ENCODE measurements at places on chromosomes 12 and 14.

DNA sequence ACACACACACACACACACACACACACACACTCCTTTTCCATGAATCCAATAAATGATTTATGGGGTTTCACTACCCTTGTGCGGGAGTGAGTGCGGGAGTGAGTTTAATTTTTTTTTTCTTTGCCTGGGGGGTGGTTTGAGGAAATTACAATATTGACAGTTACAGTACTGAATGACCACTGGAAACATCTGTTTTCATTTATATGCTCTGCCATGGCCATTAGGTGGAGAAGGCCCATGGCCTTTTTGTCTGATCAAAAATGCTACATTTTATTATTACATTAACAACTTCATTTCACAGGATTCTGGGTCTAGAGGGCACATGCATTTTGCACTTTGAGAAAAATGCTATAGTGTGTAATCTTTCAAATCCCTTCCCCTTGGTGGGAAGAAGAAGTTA, 5.9 kb downstream of the TBX3 start:
- DNase-seq, result no peak

DNA sequence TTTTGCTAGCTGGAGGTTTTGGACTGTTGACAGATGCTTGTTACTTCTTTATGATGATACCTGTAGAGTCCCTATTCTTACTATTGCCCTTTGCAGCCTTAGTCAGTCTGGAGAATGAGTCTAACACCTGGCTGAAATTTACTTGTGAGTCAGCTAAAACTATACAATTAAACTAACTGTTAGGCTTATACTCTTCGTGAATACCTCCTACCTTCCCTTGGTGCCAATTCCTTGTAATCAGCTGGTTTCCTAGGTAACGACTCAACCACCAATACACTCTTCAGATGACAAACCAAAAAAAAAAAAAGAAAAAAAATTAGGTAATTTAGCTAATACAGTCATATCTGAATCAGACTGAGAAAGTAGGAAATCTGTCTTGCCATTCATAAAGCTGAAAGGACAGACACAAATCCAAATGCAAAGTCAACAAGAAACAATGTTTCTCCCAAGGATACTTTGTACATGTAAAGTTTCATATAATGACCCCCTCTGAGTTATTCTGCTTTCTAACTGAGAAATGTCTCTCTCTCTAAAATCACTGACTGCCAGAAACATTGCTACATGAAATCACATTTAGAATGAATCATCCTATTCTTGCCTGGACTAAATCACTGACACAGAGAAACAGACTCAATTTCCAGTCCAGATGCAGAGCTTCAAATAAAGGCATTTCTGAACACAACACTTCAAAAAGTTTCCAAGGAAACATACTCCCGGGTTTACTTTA, 56.5 kb upstream of the CDKL1 start:
- DNase-seq, result no peak

DNA sequence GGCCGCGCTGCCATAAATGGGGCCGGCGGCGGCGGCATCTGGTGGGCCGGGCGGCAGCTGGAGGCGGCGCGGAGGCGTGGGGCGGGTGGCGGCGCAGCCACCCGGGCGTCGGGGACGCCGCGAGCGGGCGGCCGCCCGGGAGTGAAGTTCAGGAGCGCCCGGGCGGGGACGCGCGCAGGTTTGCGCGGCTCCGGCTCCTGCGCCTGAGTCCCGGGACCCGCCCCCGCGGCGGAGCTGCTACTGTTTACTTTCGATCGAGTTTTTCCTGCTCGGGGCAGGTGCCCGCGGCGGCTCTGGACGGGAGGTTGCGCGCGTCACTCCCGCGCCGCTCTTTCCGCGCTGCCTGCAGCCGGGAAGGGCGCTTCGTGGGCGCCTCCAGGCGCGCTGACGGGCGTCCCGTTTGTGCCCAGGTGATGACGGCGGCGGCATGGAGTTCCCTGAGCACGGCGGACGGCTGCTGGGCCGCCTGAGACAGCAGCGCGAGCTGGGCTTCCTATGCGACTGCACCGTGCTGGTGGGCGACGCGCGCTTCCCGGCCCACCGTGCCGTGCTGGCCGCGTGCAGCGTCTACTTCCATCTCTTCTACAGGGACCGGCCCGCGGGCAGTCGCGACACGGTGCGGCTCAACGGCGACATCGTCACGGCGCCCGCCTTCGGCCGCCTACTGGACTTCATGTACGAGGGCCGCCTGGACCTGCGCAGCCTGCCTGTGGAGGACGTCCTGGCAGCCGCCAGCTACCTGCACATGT, at the start of gene ZBTB42:
ZBTB42 (plus strand) TSS at position 331 of the 749 bp plus-strand sequence; CDS start at position 428, 97 bp downstream.
- DNase-seq, result no peak

DNA sequence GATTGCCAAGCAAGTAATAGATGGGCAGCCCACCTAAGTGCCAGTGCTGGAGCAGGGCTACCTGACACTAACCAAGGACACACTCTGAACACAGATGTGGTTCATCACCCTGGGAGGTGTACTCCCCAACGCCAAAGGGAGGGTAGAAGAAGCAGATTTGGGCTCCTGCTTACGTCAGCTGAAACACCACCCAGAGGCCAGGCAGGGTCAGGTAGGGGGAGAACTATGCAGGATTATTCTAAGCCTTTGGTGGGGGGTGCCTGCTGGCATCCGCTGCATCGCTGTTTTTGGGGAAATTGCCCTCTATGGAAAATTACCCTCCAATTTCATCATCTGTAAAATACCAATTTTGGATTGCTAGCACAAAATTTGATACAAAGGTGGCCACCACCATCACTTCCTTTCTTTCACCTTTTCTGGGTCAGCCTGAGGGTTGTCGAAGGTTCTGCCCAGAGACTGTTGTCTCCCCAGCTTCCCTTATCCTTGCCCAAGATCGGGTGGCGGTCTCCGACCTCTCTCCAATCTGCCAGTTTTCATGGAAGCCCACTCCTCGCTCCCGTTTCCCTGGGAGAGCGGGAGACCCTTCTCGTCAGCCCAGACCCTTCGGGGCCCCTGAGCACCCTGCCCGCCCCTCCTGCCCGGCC, 535 bp downstream of the BIN2 start:
- DNase-seq, result no peak

DNA sequence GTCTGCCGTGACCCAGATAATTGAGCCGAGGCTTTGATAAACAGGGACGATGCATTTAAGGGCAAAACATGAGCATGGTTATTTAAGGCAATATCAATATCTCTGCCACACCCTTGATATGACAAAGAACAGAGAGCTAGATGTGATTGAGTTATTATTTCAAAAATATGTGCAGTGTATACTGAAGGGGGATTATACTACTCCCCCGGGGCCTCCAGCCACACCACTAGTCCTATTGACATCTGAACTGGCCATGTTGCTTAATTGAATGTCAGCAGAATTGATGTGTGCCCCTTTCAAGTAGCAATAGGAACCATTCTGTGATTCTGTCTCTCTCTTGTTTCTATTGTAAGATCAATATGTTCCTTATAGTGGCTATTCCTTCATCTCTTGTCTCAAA, 794.8 kb upstream of the SEL1L start:
- no peak for DNase-seq

- DNase-seq, result no peak
Measured at GRCh38 chr14:90815572-90815821, 733 bp downstream of the TTC7B start.

GRCh38 chr14:75699331-75699730, 38.3 kb downstream of the TTLL5 start:
- DNase-seq, result no peak

GRCh38 chr12:117036547-117036946, 62.7 kb downstream of the TESC start:
- no peak for DNase-seq

- DNase-seq, result no peak
Measured at GRCh38 chr14:19895282-19895681, 20.3 kb downstream of the OR4K2 start.

GRCh38 chr12:104782296-104782695, 175.8 kb downstream of the SLC41A2 start:
- no peak for DNase-seq

DNA sequence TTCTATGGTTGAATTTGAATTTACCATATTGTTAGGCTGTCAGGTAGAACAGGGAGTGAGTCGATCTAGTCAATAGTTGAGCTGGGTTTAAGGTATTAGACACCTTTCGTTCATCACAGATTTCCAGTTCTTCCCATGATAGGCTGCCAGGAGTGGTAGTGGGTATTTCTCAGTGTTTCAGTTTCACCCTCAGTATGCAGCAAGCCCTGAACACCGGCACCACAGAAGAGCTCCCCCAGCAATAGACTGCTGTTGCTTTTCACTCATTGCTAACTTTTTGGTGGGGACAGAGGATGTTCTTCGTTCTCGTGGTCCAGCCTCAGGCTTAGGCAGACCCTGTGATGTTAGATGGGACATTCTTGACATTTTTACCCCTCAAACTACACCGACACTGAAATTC, 164.6 kb downstream of the PTPRO start:
- DNase-seq, result no peak

GRCh38 chr12:126093908-126094307, 1028.7 kb downstream of the AACS start:
- DNase-seq, result peak; percentile 14

DNA sequence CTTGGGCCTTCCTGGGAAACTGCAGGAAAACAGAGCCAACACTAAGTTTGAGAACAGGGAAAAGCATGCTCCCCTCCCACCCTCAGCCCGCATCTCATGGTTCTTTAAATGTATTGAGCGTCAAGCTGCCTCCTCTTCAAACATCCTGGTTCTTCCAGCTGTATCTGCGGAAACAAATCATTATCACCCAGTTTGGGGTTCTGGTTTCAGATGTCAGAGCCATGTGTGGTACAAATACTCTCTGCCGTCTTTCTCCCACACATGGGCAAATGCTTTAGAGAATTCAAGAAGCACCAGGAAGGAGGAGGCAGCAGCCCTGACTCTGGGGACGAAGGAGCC, 29.1 kb downstream of the JDP2 start:
- DNase-seq, result no peak

GRCh38 chr14:69651664-69652063, 40.3 kb downstream of the SUSD6 start:
- DNase-seq, result no peak

DNA sequence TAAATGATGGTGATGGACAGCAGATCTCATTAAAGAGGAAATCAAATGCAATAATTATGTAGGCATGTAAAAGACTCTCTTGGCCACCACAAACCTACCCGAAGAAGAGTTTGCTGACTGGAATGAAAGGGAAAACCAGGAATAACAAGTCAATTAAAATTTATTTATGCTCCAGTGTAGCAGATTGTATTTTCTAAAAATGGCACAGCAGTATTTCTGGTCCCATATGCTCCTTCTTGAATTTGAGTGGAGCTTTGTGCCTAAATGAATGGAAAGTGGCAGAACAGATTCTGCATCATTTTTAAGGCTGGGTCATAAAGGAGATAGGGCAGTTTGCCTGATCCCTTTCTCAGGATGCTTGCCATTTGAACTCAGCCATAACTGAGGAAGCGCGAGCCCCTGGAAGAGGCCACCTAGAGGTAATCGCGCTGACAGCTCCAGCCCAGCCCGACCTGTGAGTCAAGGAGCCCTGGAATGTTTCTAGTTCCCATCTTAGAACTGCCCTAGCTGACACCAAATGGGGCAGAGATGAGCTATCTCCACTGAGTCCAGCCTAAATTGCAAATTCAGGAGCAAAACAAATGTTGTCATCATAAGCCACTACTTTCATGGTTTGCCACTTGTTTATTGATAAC, 229.2 kb upstream of the TMTC1 start:
- no peak for DNase-seq

DNA sequence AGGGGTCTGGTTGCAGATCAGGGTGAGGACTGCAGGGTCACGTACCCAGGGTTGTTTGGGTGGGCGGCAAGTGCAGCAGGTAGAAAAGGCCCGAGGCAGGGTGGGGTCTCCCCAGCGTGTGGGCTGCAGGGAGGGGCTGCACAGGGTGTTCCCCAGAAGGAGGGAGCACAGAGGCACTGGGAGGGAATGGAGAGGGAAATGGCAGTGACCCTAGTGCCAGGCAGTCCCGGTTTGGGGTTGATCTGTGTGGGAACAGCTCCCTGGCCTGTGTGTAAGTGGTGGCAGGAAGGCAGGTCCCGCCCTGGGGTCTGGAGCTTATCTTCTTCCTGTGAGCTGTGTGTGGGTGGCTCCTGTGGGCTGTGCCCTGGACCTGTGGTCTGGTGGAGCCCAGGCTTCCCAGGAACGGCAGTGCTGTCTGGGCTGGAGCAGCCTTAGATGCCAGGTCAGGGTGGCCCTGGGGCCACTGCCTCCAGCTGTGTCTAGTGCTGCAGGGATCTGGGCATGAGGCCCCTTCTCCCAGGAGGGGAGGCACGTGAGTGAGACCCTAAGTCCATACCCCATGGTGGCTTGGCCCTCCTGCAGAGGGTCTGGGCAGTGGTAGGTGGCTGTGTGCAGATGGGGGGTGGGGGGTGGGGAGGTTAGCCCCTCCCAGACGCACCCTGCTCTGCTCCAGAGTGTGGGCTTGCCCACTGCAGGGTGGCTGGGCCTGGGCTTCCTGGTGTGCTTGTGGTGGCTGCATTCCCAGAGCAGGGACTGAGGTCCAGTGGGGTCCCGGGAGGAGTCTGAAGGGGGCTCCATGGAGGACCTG, 363.5 kb downstream of the TMEM121 start:
- no peak for DNase-seq

- DNase-seq, result no peak
Measured at GRCh38 chr14:54743382-54743781, 159.2 kb downstream of the GCH1 start.

- no peak for DNase-seq
Measured at GRCh38 chr12:47990351-47991105, 13.7 kb downstream of the COL2A1 start.

DNA sequence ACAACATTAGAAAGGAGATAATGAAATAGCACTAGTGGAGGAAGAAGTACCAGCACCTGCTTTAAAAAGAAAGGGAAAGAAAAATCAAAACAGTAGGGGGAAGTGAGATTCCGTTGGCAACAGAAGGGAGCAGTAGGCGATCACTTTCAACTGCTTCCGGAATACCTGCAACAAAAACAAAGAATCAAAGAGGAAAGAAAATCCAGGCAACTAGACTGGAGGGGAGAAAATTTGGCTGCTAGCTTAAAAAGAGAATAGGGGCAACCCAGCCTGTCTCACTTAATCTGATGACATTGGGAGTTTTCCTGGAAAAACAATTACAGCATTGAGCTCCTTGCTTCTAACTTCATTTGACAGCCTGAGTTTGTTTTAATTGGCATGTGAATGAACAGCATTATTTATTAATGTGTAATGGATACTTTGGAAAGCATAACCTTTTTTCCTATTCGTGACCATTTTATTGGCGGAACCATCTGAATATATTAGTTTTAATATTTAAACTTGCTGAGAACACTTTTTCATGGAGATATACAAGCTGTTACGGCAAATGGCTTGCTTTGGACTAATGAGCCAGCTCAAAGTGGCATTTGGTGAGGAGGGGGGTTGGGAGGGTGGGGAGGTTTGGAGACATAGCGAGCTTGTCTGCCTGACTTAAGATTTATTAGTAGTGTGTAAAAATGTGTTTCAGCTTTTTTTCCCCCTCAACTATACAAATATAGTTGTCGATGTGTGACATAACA, 2.5 kb upstream of the DACT1 start:
- DNase-seq, result no peak
